Stimulated activated CD4-positive, alpha-beta T cell treated with anti-CD3 and anti-CD28 coated beads, TNF-alpha, amount 100 ng/mL, for 48 hours (primary cell): ENCODE measurements at places on chromosomes 7 and 10.

DNA sequence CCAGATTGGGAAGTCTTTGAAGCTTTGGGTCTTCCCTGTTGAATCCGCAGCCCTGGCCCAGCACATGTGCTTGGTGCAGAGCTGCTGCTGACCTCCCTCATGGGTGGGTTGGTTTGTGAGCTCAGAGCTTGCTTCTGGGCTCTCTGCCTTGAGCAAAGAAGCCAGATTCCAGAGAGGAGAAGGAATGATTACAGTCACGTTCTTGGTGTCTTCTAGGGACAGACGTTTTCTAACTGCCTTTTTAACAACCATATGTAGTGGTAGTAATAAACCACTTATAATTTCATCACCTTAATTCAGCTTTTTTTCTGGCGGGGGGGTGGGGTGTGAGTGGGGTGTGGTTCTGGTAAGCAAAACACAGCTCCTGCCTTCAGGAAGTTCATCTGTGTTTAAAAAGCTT lies 39.5 kb downstream of the LRMDA start:
- no peak for DNase-seq

DNA sequence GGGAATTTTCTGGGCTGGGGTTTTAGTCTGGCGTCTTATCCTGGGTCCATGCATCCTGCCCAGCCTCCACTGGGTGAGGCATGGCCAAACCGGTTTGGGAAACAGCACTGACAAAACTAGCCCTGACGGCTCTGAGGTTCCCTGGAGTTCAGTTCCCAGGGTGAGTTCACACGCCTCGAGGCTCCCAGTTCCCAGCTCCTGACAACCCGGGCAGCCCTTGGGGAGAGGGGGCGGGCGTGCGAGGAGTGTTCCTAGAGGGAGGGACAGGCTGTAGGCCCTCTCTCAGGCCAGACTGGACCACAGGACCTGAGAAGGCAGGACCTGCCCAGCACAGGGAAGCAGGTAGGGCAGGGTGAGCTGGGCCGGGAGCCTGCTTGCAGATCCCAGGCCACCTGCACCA lies 82.3 kb upstream of the PPIF start:
- DNase-seq = no peak

DNA sequence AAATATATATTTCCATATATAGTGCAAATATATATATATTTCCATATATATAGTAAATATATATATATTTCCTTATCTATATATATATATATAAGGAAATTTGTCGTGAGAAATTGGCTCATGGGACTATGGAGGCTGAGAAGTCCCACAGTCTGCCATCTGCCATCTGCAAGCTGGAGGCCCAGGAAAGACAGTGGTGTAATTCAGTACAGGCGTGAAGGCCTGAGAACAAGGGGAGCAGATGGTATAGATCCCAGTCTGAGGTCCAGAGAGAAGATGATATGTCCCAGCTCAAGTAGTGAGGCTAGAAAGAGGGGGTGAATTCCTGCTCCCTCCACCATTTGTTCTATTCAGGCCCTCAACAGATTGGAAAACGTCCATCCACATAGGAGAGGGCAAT lies 78.9 kb downstream of the MTPN start:
- DNase-seq = no peak

DNA sequence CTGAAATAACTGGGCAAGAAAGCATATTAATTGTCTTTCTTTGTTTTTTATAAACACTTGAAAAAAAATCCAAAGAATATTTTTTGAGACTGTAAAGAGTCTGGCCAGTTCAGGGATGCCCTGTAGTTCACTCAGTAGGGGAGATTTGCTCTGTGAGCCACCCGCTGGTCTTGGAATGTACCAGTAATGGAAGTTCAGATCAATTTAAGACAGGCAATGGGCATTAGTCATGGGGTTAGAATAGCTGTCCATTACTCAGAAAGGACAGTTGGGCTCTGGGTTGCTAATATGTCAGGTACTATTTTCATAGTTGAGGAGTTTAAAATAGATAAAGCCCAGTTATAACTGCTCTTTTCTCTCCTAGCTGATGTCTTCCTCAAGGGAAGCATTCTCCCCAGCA lies 38.7 kb downstream of the A1CF start:
- no peak for DNase-seq

GRCh38 chr10:128990986-128991385 lies 476.1 kb upstream of the MGMT start:
- no peak for DNase-seq

DNA sequence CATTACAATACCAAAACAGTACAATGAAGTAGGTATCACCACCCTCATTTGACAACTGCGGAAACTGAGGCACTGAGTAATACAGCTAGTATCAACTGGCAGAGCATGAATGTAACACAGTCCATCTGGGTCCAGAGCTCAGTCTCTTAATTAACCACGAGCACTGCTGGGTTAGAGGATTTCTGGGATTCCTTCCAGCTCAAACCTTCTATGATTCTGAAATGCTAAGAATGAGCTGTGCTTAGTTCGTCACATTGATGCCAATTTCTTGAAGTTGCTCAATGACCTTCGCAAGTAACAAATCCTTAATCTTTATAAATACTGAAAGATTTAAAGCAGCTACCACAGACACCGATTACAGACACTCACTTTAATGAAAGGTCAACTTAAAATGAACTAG lies 62.5 kb downstream of the SGMS1 start:
- no peak for DNase-seq

DNA sequence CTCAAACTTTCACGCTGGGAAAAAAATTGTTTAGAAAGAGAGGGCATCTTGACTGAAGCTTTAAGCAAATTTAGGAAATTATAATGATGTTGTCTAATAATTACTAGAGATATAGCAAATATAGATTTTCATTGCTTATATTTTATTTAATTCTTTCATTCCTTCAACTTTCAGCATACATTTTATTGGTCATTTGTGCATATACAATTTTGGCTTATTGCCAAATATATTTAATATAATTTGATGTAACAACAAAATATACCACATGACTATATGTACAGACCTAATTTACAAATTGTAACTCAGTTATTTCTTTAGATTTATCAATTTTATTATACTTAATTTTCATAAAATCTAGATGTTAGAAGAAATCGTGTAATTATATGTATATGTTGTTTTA lies 390.1 kb downstream of the ATRNL1 start:
- no peak for DNase-seq

GRCh38 chr7:7965301-7965700 lies 3.3 kb upstream of the GLCCI1 start:
- DNase-seq = no peak

GRCh38 chr7:148083448-148083847 lies 507.1 kb upstream of the C7orf33 start:
- no peak for DNase-seq

DNA sequence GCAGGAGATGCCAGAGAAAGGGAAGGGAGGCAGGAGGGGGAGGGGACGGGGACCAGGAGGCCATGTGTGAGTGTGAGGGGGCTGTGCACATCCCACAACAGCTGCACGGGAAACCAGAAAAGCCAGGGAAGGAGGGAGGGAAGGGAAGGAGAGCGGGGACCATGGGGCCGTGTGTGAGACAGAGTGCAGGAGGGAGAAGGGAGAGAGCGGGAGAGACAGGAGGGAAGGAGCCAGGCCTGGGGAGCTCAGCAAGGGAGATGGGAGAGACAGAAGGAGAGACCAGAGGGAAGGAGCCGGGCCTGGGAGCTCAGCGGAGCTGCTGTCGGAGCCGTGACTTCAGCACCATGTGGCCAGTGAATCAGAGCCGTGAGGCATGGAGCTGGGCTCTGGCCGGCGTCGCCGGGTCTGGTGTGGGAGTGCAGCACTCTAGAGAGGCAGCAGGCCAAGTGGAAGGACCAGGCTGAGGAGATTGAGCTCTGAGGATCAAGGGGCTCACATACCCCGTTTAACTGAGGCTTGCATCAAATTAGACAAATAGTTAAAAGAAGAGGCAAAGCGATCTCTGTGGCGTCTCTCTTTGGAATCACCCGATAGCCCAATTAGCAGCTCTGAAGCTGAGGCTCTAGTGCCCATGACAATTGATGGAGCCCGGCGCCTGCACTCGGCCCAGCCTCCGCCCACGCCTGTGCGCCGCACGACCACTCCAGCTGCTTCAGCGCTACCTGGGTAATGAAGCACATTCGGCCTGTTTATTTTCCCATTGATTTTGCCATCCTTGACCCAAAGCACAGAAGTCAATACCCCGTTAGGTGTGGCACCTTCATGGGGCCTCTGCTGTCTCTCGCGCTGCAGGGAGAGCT lies 150.4 kb downstream of the MAD1L1 start:
- no peak for DNase-seq

DNA sequence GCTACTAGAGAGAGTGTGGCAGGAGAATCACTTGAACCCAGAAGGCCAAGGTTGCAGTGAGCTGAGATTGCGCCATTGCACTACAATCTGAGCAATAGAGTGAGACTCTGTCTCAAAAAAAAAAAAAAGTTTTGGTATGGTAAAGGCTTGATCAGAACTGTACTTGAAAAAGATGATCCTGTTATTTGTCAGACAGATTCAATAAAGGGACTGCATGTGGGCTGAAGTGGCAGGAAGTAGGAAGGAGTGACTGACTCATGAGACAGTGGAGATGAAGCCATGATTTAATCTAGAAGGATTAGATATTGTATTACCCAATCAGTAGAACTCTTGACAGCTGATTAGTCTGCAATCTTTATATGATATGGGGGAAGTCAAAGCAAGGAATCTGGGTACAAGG lies 2.7 kb upstream of the TMEM254 start:
- DNase-seq = no peak

- no peak for DNase-seq
Observed at GRCh38 chr10:12940791-12941190, 60.7 kb downstream of the CCDC3 start.

DNA sequence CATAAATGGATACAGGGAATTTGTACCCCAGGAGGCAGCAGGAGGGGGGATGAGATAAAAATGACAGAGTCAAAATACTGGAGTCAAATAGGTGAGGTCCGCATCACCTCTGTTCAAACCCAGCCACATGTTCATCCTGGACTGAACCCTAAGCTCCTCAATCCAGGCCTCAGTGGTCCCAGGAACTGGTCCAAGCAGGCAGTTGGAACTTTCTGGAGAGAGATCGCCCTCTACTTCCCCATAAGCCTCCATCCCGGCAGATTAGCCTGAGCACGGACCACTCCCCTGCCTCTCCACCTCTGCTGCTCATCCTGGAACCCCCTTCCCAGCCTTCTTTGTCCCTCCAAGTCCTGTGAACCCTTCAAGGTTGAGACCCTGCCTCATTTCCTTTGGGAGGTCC lies 959.7 kb upstream of the ZNF722 start:
- no peak for DNase-seq

GRCh38 chr7:42739638-42740037 lies 172.2 kb downstream of the C7orf25 start:
- no peak for DNase-seq

GRCh38 chr10:21995557-21995956 lies 8.0 kb downstream of the DNAJC1 start:
- no peak for DNase-seq

- DNase-seq = no peak
Observed at GRCh38 chr10:72058989-72059842, 29.1 kb downstream of the SPOCK2 start.

- DNase-seq = no peak
Observed at GRCh38 chr7:81865754-81866153, 95.9 kb upstream of the HGF start.

GRCh38 chr7:55521512-55521911 lies 50.8 kb downstream of the VOPP1 start:
- no peak for DNase-seq

GRCh38 chr10:12914111-12914510 lies 87.4 kb downstream of the CCDC3 start:
- no peak for DNase-seq

GRCh38 chr7:33893377-33893776 lies 12.0 kb upstream of the BMPER start:
- DNase-seq = no peak

DNA sequence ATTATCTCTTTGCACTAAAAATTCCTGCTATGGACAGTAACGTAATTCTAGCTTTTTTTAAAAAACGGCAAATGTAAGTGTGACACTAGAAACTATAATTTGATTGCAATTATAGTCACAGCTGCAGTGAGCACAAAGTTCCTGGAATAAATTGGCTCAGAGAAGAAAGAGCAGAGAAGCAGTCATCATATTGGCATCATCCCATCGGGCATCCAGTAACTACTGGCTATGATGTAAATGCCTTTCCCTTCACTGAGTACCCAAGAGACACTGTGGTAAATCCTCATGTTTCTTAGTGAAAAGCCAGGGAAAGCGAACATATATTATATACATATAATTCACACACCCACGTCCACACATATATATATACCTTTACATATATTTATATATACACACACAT lies 43.6 kb downstream of the PIP4K2A start:
- DNase-seq = no peak

DNA sequence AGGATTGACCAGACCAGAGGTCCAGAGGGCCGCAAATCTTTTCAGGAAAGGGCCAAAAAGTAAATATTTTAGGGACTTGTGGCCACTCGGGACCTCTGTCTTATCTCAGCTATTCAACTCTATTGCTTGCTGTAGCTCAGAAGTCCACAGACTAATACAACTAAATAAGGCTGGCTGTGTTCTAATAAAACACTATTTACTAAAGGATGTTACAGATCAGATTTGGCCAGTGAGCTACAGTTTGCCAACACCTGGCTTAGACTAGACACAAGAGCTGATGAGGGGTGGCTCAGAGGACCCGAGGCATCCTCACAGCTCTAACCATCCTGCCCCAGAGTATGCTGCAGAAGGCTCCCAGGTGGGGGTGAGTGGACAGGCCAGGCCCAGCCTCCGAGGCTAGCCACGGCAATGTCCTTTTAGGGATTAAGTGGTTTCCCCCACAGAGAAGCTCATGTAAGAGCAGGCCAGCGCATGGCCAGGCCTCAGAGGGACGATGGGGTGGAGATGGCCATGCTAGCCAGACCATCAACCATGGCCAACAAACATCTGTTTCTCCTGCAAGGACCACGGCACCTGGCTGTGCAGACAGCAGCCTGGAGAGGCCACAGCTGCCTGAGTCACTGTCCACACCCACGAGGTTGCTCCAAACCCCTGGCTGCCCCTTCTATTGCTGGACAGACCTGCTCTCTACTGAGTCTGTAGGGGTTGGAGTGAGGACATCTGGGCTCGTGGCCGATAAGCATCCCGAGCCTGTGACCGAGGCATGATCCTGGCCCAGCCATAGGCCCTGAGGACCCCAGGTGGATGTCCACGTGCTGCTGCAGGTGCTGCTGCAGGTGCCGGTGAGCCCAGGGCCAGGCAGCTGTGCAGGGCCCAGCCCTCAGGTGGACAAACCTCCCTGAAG lies 76.5 kb downstream of the AFAP1L2 start:
- no peak for DNase-seq

- no peak for DNase-seq
Observed at GRCh38 chr7:94183289-94183749, 179.2 kb upstream of the BET1 start.

DNA sequence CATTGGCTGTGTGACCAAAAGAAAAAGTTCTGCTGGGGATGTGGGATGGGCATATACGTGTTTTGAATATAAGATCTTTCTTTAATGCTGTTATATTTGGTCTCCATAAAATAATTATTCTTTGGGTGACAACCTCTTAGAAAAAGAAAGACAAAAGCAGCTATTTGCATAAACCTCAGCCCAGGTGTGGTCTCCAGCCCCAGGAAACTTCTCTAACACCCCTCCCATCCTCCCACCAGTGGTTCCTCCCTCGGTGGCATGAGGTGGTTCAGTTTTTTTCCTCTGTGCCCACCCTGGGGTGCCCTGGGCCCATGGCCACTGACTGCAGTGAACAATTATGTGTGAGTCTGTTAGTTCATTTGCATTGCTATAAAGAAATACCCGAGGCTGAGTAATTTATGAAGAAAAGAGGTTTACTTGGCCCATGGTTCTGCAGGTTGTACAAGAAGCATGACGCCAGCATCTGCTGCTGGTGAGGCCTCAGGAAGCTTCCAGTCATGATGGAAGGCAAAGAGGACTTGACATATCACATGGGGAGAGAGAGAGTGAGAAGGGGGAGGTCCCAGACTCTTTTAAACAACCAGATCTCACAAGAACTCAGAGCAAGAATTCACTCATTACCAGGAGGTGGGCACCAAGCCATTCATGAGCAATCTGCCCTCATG lies 165.9 kb downstream of the CUX1 start:
- no peak for DNase-seq
